ENCODE measurements at places on chromosomes 12 and 14.

DNA sequence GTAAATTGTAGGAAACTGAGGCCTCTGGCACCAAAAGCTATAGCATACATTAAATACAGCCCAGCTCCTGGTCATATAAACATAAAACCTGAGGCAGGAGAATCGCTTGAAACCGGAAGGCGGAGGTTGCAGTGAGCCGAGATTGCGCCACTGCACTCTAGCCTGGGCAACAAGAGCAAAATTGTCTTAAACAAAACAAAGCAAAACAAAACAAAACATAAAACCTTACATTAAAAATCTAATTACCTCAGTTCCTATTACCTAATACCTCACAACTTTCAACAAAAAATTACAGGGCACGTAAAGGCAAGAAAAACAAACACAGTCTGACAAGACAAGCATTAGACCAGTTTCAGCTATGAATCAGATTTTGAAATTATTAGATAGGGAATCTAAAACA is 36.7 kb downstream of the TMEM116 start:
- DNase-seq, result no peak

GRCh38 chr12:100225491-100225890 is 24.9 kb downstream of the ACTR6 start:
- DNase-seq, result no peak

DNA sequence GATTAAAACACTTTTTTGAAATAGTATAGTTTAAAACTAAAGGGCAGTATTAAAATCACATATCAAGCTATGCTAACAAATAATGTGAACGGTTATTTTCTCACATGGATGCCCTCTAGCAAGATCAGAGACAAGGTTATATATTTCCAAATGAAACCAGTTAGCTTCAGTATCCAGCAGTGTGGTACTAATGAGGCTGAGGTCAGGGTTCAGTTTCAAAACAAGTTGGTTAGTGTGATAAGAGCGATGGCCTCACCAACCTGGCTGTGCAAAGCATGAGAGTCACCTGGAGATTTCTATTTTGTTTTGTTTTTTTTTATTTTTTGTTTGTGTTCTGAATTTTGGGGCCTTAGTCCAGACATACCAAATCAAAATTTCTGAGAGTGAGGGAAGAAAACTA is 352.2 kb upstream of the KITLG start:
- DNase-seq, result no peak

- no peak for DNase-seq
Observed at GRCh38 chr12:97948591-97948990, 486.0 kb downstream of the RMST start.

DNA sequence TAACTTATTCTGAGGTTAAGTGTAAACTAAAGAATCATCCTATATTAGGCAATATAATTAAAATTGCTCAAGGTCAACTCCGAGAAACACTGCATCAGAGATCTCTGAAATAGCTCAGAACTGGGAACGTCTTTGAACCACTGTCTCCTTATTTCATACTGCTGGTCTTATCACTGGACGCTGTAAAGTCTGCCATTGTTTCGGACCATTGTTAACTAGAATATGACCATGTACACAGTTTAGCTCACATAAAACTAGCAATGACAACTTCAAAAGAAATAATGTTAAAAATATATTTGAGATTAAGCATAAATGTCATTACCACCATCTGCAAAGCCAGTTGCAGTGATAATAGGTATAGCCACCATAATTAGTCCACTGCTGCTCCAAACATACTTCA is 2.9 kb downstream of the ABCD2 start:
- DNase-seq, result no peak

- DNase-seq, result no peak
Observed at GRCh38 chr12:95623554-95624170, 72.4 kb upstream of the USP44 start.

DNA sequence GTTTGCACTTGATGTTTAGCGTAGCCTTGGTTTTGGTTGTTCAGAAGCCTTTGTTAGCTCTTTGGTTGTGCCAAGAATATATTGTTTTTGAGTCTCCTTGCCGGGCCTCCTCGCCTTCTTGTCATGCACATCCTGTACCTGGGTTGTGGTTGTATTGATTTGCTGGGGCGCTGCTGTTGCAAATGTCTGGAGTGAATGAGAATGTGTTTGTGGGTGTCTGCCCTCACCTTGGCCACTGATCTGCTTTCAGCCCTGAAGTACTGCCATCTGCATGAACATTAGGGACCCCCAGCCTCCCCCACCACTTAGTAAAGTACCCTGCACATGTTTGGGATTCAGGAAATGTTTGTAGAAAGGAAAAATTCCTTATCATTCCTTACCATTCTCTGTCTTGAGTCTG is 16.5 kb downstream of the PRKCH start:
- no peak for DNase-seq

DNA sequence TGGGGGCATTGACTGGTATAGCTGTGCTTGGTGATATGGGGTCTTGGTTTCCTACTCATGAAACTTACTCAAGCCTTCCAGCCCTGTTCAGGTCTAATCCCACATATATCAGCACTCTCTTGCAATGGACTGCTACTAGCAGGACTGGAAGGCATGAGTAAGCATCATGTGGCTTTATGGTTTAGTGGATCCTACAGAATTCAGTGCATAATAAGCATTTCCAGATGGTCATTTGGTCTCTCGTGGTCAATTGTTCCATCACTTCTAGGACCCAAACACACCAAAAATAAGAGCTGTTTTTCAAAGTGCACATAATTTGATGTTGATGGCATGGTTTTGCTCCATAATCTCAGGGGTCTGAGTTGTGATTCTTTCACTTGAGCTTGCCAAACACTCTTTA is 114.4 kb downstream of the LMNTD1 start:
- no peak for DNase-seq

GRCh38 chr12:63396135-63396534 is 245.1 kb upstream of the AVPR1A start:
- no peak for DNase-seq

DNA sequence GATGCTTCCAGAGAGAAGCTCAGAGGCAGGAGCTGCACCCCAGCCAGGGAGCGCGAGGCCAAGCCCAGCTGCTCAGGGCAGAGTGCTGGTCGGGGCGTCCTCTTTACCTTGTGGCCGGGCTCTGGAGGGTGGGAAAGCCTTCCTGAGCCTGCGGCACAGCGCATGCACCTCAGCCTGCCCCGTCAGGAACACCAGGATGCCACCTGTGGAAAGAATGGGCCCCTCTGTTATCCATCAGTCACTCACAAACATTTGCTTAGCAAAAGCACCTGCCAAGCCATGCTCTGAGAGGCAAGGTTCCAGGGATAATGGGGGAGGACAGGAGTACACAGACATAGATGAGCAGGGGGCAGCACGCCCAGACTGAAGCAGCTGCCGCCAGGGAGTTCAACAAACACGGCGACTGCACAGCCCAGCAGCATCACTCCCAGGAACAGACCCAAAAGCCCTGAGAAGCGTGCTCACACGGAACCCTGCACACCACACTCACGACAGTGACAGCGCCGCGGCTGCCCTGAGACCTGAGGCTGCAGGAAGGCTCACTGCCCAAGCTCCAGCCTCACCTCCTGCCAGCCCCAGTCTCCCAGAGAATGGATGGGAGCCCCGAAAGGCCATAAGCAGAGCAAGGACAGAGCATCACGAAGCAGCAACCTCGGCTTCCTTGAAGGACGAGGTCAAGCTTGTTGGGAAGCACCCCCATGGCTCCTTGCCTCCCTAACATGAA is 21.8 kb downstream of the DHX37 start:
- no peak for DNase-seq

DNA sequence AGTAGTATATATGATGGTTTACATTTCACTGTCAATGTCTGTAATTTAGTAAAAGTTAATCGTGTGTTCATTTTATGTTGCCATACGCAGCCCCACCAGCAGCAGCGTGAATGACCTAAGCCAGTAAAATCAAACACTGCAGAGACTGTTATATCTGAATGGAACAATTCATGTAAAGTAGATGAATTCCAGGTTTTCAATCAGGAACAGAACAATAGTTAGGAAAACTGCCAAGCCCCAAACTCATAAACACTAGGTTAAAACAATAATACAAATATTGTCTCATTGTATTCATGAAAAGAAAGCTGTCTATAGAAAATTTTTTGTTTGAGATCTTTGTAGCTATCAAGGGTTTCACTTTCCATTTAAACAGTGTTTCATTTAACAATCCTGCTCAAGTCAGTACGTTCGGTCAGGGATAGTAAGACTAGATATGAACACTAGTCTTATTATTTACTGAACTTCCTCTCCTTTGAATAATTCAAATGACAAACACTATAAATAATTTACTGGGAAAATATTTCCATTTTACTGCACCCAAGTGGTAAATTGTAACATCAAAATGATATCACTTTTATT is 256.8 kb upstream of the FLRT2 start:
- DNase-seq, result no peak

DNA sequence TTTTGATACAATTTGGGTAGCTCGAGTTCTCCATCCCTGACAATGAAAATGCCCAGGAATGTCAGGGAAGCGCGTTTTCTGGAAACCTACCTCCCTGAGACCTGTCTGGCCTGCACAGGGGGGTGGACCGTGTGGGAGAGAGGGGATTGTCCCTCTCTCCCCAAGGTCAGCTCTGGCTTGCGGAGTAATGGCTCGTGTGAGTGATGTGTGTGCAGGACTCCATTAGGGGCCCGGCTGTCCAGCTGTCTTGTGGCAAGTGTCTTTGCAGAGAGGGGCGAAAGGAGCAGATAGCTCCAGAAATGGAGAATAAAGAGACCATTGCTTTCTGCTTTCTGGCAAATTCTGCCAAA is 215.3 kb downstream of the CHST11 start:
- no peak for DNase-seq

GRCh38 chr12:24551163-24551786 is 397.6 kb downstream of the BCAT1 start:
- no peak for DNase-seq

DNA sequence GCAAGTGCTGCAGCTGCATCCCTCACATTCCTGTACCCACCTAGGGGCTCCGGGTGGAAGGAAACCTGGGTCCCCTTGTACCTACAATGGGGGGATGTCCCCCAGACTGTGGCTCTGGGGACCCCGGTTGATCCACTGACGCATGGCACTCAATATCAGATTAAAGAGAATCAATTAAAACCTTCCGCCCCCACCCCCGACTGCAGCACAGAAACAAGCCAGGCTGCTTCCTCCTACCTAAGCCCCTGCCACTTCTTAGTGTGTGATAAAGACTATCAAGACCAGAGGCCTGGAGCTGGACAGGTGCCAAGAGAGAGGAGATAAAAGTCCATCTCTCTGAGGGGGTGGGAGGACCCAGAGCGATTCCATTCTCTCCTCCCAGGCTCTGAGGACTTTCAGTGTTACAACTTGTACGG is 28.2 kb upstream of the RPLP0 start:
- DNase-seq, result no peak

- DNase-seq, result no peak
Observed at GRCh38 chr14:74142523-74142922, 57.8 kb downstream of the LIN52 start.
